ENCODE measurements at places on chromosomes 2 and 18. TPM values are rescaled to one million over a fixed set of nuclear protein-coding genes. Genes with fewer than 3 reads are reported as not detected.

The CIB4 gene
- total RNA-seq = not detected

The SPDYA gene
- total RNA-seq = 2.7 TPM

DNA sequence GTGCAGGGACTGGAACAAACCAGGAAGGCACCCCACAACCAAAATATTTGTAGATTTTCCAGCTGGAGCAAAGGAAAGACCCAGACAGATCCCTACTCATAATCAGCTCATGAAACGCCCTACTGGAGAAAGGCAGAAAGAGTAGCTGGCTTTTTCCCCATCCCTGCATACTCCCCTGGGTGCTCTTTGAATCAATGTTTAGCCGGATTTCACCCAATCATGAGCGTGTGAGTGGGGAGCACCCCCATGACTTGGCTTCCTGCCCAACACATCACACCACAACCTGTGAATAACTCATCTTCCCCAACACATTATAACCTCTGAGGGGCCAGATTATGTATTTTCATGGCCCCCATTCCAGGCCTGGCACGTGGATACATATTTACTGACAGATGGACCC lies 35.1 kb upstream of the SLC14A1 start:
- DNase-seq = no peak

DNA sequence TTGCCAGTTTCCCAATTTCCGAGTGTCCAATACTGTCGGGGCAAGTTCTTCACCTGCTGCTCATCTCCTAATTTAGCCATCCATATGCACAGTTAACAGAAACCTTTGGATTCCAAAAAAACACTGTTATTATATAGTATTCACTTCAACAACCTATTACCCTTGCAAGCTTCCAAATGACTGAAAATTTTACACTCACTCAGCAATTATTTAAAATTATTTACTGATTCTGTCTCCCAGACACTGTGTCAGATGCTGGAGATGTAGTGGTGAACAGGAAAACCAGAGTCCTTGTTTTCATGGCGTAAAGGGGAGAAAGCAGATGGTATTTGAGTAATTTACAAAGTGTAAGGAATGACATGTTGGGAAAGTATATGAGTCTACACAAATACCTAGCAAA lies 53.7 kb upstream of the BMPR2 start:
- DNase-seq = no peak

- peak; percentile 78 for DNase-seq
Observed at GRCh38 chr18:11937874-11938478, 29.9 kb upstream of the MPPE1 start.

The DNAJC5G gene
- total RNA-seq = 1.3 TPM

The DPP4 gene
- total RNA-seq = 1.2 TPM

DNA sequence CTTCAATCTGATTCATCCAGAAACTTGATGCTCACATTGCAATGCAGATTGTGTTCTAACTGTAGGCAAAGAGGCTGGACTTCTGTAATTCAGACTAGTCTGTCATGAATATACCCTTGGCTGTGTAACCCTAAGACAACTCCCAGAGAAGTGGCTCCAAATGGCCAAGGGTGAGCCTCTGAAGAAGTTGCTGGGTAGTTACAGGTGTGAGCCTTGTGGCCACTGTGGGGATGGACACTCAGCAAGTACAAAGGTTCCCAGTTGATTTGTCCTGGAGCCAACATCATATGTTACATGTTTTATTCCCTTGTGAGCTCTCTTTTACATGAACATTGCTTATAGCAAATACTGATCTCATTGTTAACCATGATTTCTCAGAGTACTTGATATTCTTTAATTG lies 94.8 kb upstream of the KCNJ3 start:
- DNase-seq = no peak

The SERPINB13 gene
- not detected for total RNA-seq

The MOGAT1 gene
- total RNA-seq = not detected

DNA sequence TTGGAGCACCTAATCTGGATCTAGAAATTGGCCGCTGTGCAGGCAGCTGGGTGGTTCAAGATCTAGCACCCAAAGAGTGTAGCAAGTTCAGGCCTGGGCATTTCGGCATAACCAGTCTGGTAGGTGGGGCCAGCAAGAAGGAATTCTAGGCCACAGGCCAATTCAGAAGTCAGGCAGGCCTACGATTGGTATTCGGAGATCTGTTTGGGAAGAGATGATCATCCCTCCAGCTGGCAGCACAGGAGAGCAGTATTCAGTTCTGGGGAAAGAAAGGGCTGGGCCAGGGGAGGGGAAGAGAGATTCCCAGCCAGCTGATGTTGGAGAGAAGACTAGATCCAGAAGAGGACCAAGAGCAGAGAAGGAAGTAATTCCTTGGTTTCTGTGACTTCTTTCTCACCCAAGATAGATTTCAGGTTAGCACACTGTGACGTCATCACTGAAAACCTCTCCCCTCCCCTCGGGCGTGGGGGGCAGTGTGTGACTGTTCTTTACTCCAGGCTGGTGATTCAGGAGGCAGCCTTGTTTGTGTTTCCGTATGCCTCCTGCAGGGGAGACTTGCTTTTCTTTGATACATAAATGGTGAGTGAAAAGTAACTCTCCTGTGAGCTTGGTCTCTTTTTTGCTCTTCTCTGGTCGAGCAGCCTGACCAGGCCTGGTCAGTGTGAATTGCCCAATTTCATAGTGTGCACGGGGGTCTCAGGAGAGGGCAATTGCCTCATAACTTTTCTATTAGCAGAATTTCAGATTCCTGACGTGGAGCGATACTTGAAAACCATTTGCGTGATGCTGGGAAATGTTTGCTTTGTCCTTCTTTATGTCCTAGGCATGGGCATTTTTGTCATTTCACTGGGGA lies 61.1 kb downstream of the MEIS1 start:
- DNase-seq = peak; percentile 55

- no peak for DNase-seq
Observed at GRCh38 chr18:31206787-31207381, 44.2 kb upstream of the DSC1 start.

- DNase-seq = no peak
Observed at GRCh38 chr2:213125646-213126347, 25.6 kb downstream of the IKZF2 start.

GRCh38 chr2:222459983-222460382 lies 35.6 kb downstream of the SGPP2 start:
- no peak for DNase-seq

The HAAO gene
- 2.7 TPM for total RNA-seq

- no peak for DNase-seq
Observed at GRCh38 chr2:146651361-146651760, 1193.5 kb upstream of the ACVR2A start.

The TEX44 gene
- total RNA-seq = not detected

GRCh38 chr2:132623096-132623839 lies 46.7 kb downstream of the LYPD1 start:
- no peak for DNase-seq

GRCh38 chr2:54551123-54551756 lies 95.1 kb downstream of the SPTBN1 start:
- DNase-seq = no peak

Measured in cerebellum (tissue), 4 donors.